ENCODE measurements at places on chromosomes 5 and 9. TPM values are rescaled to one million over a fixed set of nuclear protein-coding genes. Genes with fewer than 3 reads are reported as not detected.

DNA sequence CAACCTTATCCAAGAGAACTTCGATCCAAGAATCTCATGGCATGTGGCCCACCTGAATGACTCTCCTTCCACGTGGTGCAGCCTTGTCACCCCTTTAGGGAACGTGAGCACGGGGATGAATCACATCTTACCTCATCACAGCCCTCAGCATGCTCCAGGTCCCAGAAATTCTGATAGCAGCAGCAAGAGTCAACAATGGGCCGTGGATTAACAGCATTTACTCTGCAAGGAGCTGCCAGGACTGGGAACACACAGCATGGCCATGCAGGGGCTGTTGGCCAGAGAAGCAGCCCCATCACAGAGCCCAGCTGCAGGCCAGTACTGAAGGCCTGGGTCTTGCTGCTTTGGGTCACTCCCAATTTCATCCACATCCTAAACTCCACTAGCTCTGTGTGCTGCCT is 150.4 kb downstream of the C5orf15 start:
- no peaks in the 10 kb centered on the region for H3K36me3 ChIP-seq
- no peak overlapping the region for H3K27ac ChIP-seq
- H3K4me3 ChIP-seq = no peak overlapping the region
- DNase-seq = no peak
- H3K4me1 ChIP-seq = peaks cover 17% of the 10 kb centered on the region

GRCh38 chr9:15104826-15105420 is 194.7 kb upstream of the FREM1 start:
- peak; percentile 28 for DNase-seq
- no peaks in the 10 kb centered on the region for H3K36me3 ChIP-seq
- peaks cover 2% of the 10 kb centered on the region for H3K4me1 ChIP-seq

GRCh38 chr9:18009902-18010301 is 431.0 kb downstream of the SH3GL2 start:
- DNase-seq = no peak
- H3K27me3 ChIP-seq = no peaks in the 10 kb centered on the region
- no peaks in the 10 kb centered on the region for H3K4me1 ChIP-seq
- no peak overlapping the region for H3K4me3 ChIP-seq

- no peak for DNase-seq
- H3K4me1 ChIP-seq = peaks cover 10% of the 10 kb centered on the region
- H3K27ac ChIP-seq = no peak overlapping the region
- no peak overlapping the region for H3K4me3 ChIP-seq
- H3K27me3 ChIP-seq = peaks cover 2% of the 10 kb centered on the region
These were observed 76.9 kb upstream of the IFNK start for GRCh38 chr9:27447031-27447683.

- DNase-seq = no peak
- H3K27me3 ChIP-seq = no peaks in the 10 kb centered on the region
- H3K27ac ChIP-seq = no peak overlapping the region
- H3K4me3 ChIP-seq = no peak overlapping the region
These were observed 29.0 kb upstream of the MYORG start for GRCh38 chr9:34405719-34406118.

DNA sequence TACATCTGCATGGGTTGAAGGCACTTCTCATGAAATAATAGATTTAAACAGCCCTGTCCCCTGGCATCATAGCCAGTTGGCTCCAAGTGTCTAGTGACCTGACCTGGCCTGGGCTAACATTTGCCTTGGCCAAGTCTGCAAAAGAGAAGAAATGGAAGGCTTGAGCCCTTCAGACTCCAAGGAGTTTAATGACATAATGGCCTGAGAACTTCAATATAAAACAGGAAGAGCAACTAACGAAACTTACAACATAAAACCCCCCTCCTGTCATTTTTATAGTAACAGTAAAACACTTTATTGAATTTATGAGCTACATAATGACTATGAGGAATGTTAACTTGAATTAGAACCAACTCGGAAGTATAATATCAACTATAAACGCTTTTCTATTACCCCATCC is 218.8 kb upstream of the TBCA start:
- H3K36me3 ChIP-seq = peaks cover 5% of the 10 kb centered on the region
- H3K27ac ChIP-seq = no peak overlapping the region
- H3K27me3 ChIP-seq = no peaks in the 10 kb centered on the region

DNA sequence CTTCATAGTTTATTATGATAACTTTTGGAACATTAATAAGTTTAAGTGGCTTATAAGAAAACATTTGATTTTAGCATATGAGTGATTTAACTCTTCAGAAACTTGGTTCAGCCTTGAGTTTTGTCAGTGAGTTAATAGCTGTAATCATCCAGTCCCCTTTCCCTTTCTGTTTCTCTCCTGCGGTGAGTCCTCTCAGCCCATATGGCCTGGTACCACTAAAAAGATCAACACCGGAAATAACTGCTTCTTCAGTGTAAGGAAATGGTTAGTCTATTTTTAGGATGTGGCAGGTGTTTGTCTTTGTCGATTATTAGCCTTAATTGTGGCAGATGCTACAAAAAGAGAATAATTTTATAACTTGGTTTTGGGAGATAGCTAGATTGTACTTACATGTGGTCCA is 120.2 kb upstream of the GRHPR start:
- H3K27me3 ChIP-seq = no peaks in the 10 kb centered on the region
- peak overlapping the region; percentile 67 for H3K4me3 ChIP-seq
- peaks cover 28% of the 10 kb centered on the region for H3K36me3 ChIP-seq
- H3K4me1 ChIP-seq = peaks cover 48% of the 10 kb centered on the region
- H3K27ac ChIP-seq = peak overlapping the region; percentile 85

DNA sequence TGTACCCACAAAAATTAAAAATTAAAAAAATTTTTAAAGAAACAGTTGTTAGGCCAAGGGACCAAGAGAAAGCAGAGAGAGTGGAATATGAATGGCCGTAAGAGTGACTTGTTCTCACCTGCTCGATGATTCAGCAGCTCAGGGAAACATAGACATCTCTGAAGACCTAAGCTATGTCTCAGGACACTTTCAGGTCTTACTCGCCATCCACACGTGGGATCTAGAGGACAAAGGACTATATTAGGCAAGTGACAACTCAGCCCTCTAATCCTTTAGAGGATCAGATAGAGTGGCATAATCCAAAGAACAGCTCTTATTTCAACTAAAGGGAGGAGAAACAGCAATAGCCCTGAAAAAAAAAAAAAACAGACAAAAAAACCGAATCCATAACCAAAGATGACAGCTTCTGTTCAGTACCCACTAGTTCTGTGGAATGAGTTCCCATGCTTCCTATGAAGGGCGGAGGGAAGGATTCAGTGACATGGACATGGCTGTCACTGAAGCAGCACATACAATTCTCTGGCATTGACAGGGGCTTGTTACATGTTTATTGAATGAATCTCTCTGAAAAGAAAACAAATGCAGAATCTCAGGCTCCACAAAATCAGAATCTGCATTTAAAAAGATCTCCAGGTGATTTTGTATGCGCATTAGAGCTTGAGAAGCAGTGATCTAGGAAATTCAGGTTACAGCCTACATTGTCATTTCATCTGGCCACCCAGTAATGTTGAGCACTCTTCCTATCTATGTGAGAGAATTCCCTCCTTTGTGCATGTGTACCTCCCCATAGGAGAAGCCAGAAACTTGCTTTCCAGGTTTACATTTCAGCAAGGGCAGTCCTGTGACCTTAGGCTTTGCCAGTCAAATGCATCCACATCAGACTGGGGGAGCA is 96.0 kb downstream of the KIAA1958 start:
- no peak overlapping the region for H3K4me3 ChIP-seq
- H3K4me1 ChIP-seq = no peaks in the 10 kb centered on the region
- DNase-seq = no peak
- H3K27me3 ChIP-seq = no peaks in the 10 kb centered on the region

NNT gene
- 108 TPM for total RNA-seq

SLC28A3 gene
- total RNA-seq = 0.06 TPM
